NCI-H1694 (cell line): ENCODE measurements at places on chromosomes 1 and 21.

- no peak for DNase-seq
Measured at GRCh38 chr1:85661767-85662166, 46.5 kb downstream of the ZNHIT6 start.

- no peak for DNase-seq
Measured at GRCh38 chr1:154605534-154605933, 2.5 kb downstream of the ADAR start.

DNA sequence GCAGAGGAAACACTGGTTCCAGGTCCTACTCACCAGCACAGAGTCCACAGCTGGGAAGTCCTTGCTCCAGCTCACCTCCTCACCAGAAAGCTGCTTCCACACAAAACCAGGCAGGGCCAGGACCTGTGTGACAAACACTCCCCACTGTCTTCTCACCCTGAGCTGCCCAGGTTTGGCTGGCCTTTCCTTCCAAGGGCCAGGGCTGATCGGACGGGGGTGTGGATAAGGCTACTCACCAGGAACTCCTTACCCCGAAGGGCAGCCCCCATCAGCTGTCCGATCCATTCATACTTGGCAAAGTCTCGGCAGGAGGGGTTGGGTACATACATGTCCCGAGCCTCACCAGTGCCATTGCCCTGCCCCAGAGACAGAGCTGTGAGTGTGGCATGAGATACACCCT lies 5.4 kb downstream of the HECTD3 start:
- no peak for DNase-seq

GRCh38 chr1:181317261-181317930 lies 165.9 kb upstream of the CACNA1E start:
- no peak for DNase-seq

- no peak for DNase-seq
Measured at GRCh38 chr1:222224156-222224555, 323.7 kb downstream of the HHIPL2 start.

- no peak for DNase-seq
Measured at GRCh38 chr1:23791516-23792047, 637 bp downstream of the LYPLA2 start.
